NCI-H187 treated with DMSO at 0.1 percent for 48 hours (cell line): ENCODE measurements at places on chromosomes 7 and 10.
A peak's percentile ranks its signal among the peaks of the same experiment; 100 is the strongest.

DNA sequence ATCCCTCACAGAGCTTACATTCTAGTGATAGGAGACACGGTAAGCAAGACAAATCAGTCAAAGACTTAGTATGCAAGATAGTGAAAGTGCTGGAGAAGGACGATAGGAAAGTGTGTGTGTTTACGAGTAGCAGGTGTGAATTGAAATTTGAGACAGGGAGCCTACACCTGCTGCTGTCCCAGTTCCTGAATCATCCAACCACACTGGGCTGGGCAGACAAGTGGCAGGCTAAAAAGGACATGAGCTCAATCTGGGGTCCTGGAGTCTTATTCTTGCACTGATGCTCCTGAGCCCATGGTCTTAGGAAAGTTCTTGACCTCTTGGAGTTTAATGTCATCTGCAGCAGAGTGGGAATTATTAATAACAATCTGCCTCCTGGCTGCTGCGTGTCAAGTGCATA, 16.2 kb downstream of the RBP3 start:
- peak; percentile 57 for DNase-seq

DNA sequence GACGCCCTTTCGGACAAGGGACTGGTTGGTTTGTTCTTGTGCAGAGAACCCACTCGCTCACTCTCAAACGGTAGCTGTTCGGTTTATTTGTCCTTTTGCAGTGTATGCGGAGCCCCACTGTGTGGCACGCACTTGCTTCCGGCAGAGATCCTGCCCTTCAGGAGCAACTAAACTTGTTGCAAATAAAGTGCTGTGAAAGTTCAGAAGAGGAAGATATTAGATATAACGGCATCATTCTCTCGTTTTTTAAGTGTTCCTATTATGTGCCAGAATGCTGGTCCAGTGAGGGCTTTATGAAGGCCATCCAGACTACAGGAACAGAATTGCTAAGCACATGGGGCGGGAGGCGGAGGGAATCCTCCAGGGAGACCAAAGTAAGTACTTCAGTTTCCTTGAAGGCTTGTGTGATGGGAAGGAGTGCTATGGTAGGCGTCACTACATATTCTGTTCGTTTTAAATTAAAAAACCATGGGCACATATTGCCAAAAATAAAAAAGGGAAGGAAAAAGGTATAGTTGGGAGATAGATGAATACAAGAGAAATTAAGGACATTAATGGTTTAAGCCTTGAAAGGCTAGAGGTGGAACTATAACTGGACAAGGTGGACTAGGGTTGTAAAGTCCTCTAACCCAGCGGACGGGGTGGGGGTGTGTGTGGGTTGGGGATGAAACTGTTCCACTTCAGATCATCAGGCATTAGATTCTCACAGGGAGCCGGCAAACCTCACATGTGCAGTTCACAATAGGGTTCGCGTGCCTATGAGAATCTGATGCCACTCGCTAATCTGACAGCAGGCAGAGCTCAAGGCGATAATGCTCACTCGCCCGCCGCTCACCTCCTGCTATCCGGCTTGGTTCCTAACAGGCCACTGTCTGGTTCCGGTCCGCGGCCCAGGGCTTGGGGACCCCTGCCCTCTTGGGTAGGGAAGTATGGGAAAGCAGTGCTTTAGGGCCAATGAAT, 704 bp upstream of the ERLIN1 start:
- no peak for DNase-seq

- no peak for DNase-seq
Measured at GRCh38 chr10:29191674-29192073, 97.2 kb upstream of the LYZL1 start.

DNA sequence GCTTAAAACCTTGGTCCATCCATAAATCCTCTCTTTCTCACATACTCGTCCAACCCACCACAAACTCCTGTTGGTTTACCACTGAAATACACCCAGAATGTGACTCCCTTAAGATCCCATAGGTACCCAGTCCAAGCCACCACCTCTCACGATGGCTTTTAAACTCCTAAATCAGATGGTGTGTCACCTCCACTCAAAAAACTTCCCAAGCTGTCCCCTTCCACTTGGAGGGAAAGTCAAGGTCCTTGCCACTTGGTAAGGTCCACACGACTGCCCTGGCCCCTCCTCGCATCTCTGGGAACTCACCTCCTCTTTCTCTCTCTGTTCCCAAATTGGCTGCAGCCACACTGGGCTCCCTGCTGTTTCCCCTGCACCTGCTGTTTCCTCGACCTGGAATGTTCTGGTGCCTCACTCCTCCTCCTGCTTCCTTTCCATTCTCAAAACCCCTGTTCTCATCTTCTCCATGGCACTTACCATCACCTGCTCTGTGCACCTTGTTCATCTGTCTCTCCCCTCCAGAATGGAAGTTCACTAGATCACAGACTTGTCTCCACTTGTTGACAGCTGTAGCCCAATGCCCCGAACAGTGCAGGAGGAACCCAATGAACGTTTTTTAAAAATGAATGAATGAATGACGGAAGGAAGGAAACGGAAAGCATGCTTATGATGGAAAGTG, 23.0 kb downstream of the ZFAND2A start:
- DNase-seq = no peak

DNA sequence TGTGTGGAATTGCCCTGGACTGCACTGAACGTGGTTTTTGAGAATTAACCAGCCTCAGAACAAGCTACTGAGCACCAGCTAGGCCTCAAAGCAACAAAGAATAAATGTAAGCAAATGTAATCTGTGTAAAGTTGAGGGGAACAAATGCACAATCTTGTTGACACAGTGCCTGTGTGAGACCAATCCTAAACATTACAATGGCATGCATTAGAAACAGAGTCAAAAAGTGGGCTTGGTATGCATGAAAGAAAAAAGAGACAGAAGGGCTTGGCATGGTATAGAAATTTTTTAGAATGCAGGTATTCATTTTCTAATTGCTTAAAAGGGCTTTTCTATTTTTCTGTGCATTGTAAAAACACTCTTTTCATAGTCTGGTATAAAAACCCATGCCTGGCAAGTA, 224.3 kb downstream of the POU6F2 start:
- DNase-seq = no peak
